ENCODE measurements at places on chromosomes 6 and 20.
A peak's percentile ranks its signal among the peaks of the same experiment; 100 is the strongest.

- DNase-seq = peak; percentile 64
These were observed 188.3 kb upstream of the ZFP64 start for GRCh38 chr20:52379723-52380336.

DNA sequence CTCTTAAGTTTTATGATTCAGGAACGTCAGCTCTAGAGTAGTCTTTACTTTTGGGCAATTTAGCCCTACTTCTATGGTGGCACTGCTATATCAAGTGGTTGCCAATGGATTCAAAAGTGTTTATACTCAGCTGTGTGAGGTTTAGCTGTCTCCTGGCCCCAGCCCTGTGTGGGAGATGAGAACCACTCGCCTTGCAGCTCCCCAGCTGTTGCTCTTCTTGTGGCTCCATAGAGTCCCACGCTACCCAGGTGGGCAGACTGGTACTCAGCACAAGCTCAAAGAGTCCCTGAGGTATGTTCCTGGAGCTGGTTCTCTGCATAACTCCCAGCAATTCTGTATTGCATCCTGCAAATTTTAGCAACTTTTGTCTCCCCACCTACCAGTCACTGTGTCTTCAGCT lies 59.6 kb downstream of the C6orf118 start:
- no peak for DNase-seq

DNA sequence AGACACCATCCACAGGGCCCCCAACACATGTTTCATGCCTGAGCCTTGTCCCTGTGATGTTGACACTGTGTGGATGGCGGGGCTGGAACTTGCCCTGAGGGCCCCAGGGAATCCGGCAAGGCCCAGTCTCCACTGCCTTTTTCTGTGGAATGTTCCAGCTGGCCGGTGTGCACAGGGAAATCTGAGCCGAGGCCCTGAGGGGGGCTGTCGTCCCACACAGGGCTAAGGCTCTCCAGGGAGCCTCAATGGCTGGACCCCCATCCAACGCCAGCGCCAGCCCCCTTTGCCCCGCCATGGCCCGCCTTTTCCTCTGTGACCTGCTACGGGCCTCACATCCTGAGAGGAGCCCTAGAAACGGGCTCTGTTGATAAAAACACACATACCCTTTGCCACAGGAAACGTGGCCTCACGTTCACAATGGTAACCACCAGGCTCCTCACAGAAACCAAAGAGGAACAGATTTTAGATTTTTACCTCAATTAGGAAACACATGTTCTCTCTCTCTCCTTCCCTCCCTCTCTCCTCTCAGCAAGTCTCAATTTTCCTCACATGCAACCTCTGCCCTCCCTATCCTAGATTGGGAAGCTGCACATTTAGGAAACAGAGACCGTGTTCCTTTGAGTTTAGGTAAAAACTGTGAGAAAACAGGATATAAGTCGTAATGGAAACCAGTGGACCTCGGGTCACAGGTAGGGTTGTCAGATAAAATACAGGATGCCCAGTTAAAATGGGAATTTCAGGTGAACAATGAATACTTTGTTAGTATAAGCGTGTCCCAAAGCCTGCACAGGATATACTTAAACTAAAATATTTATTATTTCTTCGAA lies 13.7 kb upstream of the ZNF831 start:
- no peak for DNase-seq

GRCh38 chr6:149895833-149896271 lies 2.1 kb downstream of the RAET1E start:
- DNase-seq = peak; percentile 72

DNA sequence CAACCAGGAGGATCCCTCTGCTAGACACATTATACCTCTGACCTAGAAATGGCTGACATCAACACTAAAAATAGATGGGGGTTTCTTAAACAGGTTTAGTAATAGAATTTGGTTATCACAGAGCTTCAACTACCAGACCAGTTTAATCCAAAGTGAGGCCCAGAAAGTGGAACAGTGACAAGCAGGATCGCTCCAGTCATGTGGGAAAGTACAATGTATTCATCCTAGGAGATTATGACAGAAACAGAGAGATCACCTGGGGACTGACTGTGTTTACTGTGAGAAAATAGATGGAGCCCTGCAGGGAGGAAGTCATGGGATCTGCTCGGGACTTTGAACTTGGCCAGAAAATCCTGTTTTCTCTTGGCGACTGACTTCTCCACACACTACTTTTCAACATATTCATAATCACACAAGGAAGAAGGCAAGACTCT lies 238.7 kb upstream of the SOX4 start:
- DNase-seq = no peak

DNA sequence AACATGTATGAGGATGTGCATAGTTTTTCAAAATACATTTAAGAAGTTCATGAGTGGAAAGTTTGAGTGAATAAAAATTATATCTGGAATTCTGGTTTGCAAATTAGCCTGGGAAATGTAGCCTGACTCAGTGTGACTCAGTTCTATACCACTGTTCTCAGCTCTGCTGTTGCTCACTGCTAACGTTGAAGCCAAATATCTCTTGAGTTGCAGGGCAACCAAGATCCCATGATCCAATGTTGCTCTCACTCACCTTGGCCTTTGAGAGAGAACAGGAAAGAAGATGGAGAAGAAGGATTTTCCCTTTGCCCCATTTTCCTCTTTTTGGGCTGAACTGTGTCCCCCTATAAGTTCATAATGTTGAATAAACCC lies 28.9 kb downstream of the PSMB9 start:
- DNase-seq = no peak

GRCh38 chr20:33624399-33624798 lies 37.7 kb upstream of the C20orf144 start:
- DNase-seq = no peak

GRCh38 chr6:159976686-159977254 lies 7.9 kb downstream of the IGF2R start:
- DNase-seq = no peak

DNA sequence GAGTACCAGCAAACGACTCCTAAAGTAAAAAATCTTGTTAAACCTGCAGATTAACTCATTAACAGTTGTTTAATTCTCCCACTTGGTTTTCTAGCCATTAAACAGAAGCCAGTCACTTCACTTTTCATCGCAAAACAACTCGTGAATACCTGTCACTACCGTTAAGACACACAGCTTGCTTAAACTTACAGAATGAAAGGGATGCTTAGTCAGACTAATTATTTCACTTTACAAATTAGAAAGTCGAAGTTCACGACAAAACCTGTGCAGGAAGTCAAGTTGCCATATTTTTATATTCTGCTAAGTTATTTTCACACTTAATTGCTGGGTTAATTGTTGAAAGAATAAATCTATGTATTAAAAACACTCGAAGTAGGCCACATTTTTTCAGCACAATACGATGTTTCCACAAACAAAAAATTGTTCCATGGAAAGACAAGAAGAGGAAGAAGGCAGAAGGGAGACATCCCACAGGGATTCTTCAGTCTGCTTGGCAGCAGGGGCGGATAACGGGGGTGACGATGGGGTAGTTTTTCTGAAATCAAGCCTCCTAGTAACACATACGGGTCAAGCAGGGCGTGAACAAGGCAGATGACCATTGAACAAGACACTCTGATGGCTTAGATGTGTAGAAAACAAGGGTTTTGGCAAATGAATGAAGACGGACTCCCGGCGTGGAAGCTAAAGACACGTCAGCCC lies 933 bp downstream of the SSR1 start:
- DNase-seq = no peak

GRCh38 chr20:57369596-57369995 lies 18.5 kb downstream of the RAE1 start:
- DNase-seq = no peak

DNA sequence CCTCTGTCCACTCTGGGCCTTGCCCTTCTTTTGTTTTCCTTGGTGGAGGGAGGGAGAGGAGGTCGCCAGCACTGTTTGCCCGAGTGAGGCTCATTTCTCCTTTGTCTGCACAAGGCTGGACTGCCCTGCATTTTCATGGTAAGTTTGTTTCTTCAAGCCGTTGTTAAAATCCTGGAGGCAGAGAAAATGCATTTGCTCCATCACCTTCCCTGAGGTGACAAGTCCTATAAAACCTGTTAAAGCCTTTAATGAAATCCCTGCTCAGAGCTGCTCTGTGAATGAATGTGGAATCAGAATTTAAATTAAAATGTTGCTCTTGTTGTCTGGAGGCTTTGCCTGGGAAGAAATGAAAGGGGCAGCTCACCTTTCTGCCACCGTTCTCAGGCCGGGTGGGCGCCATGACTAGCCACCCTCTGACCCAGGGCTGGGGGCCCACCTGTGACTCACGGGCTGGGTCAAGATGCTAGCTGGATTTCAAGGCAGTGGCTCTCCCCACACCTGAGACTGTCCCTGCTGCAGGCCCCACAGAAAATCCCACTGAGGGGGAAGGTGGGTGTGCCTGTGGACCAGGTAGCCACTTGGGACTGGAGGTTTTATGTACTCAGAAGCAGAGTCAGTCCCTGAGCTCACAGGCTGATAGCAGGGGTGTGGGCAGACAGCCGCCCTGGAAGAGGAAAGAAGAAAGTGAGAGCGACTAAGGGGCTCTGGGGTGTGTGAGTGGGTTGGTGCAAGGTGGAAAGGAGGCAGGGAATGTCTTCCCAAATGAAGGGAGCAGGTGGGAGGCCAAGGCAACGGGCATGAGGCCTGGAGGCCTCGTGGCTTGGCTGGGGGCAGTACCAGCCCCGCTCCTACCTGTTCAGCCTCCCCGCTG lies 24.0 kb upstream of the MYT1 start:
- DNase-seq = no peak

- no peak for DNase-seq
These were observed 445.1 kb downstream of the DOK5 start for GRCh38 chr20:54920491-54920890.

DNA sequence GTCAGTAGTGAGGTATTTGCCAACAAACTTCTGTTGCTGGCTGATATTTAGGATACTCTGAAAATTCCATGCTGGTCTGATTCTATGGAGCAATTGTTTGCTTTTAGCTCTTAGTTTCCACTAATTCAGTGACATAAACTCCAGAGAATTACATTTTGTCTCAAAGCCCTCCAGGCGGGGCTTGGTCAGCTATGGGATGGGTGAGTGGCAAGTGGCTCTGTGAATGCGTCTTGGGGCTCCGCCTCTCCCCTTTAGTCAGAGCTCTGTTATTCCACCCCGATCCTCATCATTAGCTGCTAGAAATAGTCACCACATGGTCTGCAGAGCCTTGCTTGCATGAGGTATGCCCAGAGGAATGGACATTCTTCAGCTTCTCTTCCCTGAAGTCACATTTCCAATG lies 540.6 kb downstream of the QKI start:
- DNase-seq = no peak

DNA sequence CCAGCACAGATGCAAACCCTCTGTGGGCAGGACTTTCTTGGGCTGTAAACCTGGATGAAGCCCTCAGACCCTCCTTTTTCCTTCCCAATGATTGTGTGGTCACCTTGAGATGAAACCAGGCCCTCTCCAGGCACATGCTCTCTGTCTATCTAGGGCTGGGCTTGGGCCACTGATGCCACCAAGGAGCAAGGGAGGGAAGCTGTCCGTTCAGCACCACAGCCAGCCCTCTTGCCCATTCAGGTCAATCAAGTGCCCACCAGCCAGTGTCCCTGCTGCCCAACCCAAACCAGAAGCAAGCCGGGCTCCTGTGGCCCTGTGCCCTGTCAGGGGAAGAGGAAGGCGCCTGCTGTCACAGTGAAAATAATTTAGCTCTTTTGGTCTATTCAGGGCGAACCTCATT lies 8.0 kb downstream of the STMN3 start:
- no peak for DNase-seq

DNA sequence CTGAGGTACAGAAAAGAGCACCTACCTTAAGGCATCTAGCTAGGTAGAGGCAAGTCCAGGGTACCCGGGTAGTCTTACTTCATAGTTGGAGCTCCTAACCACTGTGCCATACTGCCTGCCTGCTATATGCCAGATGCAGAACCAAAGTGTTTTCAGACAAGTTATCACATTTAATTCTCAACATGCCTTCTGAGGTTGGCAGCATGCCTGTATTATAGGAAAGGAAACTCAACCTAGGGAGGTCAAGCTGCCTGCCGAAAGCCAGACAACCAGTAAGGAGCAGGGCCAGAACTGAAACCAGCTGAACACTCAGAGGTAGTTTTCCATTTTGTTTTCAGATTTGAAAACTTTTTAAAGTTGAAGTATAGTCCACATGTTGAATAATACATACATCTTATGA lies 5.4 kb downstream of the CTNNBL1 start:
- DNase-seq = no peak

GRCh38 chr6:163414946-163415619 lies 565 bp downstream of the QKI start:
- DNase-seq = peak; percentile 40

DNA sequence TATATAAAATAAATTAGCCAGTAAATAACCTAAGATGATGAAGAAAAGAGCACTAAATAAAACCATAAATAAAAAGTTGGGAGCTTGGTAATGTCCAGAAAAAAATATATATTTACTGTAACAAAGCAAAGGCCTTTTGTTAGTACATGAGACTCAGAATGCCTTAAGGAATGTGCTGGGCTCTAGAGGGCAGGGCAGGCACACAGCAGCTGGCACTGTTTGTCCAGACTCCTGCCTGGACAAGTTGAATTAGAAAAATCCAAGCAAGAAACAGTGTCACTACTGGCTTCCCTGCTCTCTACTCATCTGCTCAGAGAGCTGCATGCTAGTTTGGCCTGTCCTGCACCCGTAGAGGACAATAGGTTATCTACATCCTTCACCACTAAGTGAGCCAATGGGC lies 8.8 kb downstream of the DEFB129 start:
- no peak for DNase-seq

- no peak for DNase-seq
These were observed 67.4 kb upstream of the LOC128125822 start for GRCh38 chr6:63504777-63505384.

- DNase-seq = no peak
These were observed 655.5 kb upstream of the FLRT3 start for GRCh38 chr20:14992961-14993360.

DNA sequence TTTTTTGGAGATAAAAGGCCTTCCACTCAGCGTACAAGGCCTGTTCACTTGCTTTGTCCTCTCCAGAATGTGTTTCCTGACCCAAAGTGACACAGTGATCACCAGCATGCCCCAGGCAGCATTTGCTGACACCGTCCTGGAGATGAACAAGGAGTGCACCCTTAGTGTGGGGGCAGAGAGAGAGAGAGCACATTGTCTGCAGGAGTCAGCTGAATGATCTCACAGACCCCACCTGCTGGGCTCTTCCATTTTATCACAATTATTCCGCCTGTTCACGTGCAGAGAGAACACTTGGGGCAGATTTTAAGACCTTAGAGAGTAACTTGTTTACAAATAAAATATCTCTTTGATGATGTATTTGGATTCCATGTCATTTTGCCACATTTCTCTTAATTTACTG lies 22.4 kb upstream of the MAS1L start:
- no peak for DNase-seq

GRCh38 chr6:3610206-3610605 lies 141.3 kb downstream of the PXDC1 start:
- peak; percentile 26 for DNase-seq

DNA sequence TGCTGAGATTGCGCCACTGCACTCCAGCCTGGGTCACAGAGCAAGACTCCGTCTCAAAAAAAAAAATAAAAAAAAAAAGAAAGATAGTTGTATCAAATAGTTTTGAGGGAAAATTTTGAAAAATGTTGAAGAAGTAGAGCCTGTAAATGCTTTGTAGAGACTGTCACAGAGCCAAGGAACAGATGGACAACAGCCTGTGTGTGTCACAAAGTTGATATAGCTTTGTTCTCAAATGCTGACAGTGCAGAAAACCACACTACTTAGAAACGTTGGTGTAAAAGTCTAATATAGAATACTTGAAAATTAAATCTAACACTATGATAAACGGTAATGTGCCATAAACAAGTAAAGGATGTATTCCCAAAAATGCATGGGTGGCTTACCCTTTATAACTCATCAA lies 25.4 kb downstream of the PTK7 start:
- DNase-seq = no peak

GRCh38 chr6:116010386-116010785 lies 50.3 kb downstream of the FRK start:
- no peak for DNase-seq

- DNase-seq = no peak
These were observed 5.0 kb downstream of the FAM217B start for GRCh38 chr20:59945175-59945574.
